ENCODE measurements at places on chromosomes 3 and 15.

- no peak for DNase-seq
Measured at GRCh38 chr3:186044427-186044826, 64.5 kb downstream of the ETV5 start.

- DNase-seq = no peak
Measured at GRCh38 chr15:44656298-44656697, 7.2 kb downstream of the SPG11 start.

DNA sequence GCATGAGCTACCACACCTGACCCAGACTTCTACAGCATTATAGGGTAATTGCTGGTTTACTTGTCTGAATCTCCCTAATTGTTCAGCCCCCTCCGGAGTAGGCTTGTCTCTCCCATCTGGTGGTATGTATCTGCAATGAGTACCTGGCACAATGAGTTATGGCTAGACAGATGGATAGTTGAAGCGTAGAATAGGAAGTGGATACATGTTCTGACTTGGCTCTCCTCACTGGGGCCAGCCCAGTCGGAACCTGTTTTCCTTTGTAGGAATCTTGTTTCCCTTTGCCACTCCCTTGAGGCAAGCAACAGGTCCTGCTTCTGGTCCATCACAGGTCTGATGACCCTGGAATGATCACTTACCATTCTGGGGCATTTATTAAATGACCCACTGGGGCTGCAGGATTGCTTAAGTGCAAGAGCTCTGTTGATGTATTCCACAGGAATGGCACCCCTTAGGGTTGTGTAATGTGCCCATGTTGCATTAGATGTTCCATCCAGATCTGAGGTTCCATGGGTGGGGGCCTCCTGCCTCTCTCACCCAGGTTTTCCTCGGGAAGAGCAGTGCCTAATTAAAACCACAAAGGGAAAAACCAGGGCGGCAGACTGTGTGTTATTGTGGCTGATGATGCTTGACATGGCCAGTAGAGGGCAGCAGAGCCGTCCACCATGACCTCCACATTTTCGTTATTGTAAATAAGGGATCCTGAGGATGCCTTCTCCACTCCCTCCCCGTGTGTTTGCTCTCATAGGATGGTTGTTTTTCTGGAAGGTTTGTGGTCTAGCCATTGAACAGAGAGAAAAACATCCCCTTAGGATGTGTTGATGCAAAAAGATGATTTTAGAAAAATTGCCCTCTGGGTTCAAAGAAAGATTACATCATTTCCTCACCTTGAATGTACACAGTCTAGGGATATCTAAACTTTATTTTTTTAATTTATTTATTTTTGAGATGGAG, 58.0 kb downstream of the CMTM8 start:
- peak; percentile 59 for DNase-seq

DNA sequence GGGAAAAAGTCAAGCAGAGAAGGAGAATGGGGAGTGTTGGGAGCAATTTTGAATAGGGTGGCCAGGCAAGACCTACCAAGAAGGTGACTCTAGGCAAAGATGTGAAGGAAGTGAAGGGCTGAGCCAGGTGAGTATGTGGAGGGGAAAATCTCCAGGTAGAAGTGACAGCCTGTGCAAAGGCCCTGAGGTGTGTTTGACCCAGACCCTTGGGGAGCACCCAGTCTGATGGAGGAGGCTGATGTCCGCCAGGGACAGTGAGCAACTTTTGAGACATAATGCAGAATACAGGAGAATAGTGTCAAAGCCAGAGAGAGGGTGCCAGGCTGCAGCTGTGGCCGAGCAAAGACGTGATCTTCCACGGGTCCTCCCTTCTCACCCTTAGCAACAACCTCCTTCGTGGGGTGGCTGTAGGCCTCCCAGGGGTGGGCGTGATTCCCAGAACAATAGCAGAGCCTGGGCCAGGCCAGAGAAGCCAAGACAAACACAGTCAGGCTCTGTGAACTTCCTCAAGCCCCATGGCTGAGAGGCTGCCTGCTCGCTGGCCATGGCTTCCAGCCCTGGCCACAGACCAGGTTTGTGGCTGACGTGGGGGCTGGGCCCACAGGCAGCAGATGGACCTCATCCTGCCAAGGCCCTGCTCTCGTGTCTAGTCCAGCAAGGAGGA, 58.1 kb downstream of the SLC6A6 start:
- no peak for DNase-seq

DNA sequence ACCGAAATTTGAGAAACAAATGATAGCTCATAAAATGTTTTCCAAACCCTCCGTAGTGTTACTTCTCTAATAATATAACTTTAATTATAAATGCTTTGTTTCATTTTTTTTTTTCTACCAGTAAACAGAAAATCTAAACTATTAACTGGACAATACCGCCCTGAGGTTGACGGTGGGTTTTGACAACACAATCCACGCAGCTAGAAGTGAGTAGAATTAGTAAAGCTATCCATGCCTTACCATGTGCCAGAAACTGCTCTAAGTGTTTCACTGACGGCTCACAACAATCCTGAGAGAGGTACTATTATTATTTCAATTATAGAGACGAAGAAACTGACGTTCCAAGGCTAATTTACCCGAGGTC, 410 bp downstream of the NDUFAF1 start:
- no peak for DNase-seq

DNA sequence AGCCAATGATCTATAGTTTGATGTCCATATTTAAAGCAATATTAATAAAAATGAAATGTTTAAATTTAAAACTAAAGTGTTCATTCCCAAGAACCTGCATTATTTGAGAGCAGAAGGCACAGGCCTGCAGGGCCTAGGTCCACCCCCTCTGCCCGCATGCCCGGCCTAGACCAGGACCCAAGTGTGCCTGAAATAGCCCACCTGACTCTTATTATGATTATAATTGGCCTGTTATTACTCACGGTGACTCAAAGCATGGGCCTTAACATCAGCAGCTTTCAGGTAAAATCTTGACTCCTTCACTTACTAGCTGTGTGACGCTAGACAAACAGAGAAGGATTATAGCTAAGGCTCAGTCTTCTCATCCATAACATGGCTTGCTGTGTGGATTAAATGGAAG, 128.8 kb downstream of the PLCL2 start:
- DNase-seq = no peak

DNA sequence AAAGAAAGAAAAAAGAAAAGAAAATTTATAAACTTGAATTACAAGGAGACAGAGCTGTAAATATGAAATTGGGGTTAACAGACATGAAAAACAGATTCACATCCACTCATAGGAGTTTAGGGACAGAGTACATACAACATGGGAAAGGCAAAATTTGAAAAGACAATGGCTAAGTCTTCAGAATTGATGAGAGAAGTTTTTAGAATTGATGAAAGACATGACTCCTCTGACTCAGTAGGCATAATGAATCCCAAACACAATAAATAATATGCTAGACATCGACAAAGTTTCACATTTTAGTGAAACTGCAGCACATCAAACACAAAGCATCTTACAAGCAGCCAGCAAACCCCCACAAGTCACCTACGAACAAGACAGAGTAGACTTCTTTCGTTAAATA, 84.4 kb upstream of the MELTF start:
- DNase-seq = no peak

DNA sequence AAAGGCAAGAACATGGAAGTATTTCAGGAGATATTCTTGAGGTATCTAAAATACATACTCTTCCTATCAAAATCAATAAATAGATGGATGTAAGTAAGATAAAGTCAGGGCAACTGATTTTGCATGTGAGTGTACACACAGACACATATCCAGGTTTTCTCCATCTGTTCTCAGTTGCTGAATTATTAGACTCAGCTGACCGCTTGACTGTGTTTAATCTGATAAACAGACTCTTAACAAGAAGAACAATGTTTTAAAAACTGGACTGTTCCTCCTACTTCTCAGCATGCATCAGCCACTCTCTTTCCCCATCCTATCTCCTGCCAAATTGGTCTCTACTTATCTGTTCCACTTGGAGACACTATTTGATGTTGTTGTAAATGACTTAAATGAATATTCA, 73.5 kb downstream of the GOLGA8G start:
- no peak for DNase-seq

DNA sequence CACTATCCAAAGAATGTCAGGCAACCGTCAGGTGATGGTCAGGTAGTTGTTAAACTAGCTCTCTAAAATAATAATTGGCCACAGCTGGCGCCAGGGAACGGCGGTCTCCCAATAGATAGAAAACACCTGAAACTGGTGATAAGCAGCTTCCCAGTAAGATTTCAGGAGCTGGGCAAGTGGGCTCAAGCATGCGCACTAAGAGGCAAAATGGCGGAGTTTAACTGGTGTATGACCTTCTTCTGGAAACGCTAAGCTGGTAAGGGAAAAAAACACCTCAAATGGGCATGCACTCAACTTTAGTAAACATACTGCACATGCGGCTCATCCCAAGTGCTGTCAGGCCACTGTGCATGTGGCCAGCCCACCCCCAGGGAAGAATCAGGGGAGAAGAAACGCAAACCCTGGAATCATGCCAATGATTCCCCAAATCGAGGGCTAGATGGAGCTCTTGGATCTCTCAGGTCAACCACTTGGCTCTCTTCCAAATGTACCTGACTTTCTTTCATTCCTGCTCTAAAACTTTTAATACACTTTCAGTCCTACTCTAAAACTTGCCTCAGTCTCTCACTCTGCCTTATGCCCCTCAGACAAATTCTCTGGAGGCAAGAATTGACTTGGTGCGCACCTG, 195.0 kb downstream of the ZNF621 start:
- DNase-seq = peak; percentile 28

DNA sequence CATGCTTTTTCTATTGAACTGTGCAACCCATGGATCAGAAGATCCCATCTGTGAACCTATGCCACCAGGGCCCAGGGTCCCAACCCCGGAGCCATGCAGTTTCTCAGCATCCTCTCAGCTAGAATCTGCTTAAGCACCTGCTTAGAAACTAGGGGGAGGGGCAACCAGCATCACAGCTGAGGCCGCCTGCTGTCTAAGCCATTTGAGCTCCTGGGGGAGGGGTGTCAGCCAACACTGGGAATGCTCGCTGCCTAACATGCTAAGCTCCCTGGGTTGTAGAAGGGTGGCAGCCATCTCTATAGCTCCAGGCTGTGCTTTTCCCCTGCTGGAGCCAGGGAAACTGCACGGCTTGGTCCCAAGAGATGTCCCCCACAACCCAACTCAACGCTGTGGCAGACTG, 322.8 kb downstream of the EDEM1 start:
- DNase-seq = no peak

GRCh38 chr3:12566976-12567375, 10.1 kb downstream of the MKRN2 start:
- no peak for DNase-seq

GRCh38 chr15:55475842-55476241, 32.2 kb downstream of the DNAAF4 start:
- no peak for DNase-seq

- DNase-seq = no peak
Measured at GRCh38 chr3:98793971-98794370, 30.8 kb downstream of the ST3GAL6 start.

DNA sequence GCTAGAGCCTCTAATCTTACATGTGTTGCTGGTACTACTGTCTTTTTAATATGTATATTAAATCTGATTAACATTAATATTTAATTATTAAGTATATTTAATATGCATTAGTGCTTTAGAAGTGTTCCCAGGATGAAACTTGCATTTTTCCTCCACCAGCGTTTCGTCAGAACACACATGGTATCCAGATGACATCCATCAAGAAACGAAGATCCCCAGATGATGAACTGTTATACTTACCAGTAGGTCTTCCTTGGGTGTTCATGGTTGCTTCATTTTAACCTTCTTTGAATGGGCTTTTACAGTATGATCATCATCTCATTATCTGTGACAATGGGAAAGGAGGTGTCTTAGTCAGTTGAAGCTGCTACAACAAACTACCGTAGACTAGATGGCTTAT, 238.0 kb downstream of the TP63 start:
- DNase-seq = no peak

- no peak for DNase-seq
Measured at GRCh38 chr15:67775998-67776397, 49.3 kb upstream of the SKOR1 start.

DNA sequence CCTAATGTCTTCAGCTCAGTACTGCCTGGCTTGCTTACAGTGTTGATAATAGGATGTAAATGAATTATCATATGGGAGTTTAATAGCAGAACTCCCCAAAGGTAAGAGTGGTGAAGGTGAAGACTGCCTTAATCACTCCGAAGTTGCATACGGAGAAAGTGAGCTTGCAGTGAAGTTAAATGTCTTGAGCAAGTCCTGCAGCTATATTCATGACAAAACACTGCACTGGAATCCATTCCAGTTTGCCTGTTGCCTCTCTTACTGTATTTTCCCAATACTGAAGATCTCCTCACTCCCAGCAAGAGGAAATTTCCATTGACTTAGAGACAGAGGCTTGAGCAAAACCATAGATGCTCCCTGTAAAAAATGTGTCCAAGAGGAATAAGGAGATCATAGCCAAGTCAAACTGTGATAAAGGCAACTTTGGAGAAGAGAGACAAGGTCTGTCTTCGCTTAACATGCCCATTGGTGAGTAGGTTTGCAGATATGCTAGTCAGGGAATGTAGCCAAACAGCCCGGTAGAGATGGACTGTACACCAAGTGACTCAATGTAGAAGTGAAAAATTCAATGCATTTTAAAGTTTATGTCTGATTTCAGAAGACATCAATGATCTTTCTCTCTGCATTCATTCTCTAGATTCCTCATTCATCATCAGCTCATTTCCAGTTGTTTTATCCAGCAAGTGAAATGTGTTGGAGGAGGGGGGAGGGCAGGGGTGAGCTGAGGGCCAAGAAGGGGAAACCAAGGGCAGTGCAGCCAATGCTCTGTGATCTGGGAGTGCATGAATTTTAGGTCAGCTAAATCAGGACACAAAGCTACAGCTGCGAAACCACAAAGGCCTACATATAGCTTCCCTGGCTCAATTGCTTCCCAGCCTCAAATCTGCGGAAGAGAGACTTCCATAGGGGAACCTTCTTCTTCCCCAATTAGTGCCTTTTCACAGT, 667.1 kb upstream of the NR2F2 start:
- DNase-seq = no peak

DNA sequence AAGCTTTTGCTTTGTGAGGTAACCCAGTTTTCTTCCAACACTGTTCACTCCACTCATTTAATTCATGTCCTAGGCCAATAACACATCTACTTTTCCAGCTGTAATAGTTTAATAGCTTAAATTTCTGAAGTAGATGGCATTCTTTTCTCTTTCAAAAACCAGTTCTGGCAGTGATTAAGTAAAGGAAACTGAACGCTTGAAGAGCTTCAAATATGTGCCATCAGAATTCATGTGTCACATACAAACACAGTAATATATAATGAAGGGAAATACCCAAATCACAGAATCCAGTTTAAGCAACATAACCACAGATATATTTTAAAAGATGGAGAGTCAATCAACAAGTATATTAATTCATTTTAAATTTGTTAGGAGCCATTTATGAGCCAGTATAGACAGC, 91.0 kb downstream of the TNIK start:
- no peak for DNase-seq

All from NT2/D1 (cell line).